SHP77 (cell line): ENCODE measurements at places on chromosomes 6 and 20.
A peak's percentile ranks its signal among the peaks of the same experiment; 100 is the strongest.

DNA sequence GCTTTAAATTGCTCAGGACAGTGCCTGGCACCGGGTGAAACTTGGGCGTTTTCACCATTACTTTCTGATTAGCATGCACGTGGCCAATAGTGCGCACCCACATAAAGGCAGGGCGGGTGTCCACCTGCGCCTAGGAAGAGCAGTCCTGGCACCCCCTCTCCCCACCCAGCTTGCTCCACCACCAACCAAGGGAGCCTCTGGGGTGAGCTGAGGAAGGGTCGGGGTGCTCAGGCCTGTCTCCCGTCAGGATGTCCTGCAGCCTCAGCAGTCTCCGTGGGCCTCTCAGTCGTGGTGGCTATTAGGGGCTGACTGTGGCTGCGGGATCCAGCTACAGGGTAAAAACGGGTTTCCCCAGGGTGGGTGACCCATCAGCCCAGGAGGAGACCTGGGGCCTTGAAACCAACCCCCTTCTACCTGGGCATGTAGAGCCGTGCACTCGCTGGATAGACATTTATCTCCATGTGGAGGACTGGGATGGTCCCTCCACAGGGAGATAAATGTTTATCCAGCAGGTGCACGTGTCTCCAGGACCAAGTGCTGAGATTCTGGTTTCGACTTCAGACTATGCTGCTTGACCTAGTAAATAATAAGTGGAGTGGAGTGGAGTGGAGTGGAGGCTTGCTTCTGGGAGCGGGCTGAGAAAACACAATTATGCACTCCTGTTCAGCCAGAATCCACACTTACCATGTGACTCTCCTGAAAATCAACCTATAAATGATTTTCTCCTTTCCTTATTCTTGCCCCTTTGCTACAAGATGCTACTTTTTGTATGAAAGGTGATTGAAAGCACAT is 91.1 kb downstream of the ZDHHC14 start:
- no peak for DNase-seq

- peak; percentile 42 for DNase-seq
Measured at GRCh38 chr6:169905041-169905807, 153.8 kb downstream of the ERMARD start.

- DNase-seq = peak; percentile 7
Measured at GRCh38 chr6:2197177-2197671, 48.2 kb downstream of the GMDS start.

DNA sequence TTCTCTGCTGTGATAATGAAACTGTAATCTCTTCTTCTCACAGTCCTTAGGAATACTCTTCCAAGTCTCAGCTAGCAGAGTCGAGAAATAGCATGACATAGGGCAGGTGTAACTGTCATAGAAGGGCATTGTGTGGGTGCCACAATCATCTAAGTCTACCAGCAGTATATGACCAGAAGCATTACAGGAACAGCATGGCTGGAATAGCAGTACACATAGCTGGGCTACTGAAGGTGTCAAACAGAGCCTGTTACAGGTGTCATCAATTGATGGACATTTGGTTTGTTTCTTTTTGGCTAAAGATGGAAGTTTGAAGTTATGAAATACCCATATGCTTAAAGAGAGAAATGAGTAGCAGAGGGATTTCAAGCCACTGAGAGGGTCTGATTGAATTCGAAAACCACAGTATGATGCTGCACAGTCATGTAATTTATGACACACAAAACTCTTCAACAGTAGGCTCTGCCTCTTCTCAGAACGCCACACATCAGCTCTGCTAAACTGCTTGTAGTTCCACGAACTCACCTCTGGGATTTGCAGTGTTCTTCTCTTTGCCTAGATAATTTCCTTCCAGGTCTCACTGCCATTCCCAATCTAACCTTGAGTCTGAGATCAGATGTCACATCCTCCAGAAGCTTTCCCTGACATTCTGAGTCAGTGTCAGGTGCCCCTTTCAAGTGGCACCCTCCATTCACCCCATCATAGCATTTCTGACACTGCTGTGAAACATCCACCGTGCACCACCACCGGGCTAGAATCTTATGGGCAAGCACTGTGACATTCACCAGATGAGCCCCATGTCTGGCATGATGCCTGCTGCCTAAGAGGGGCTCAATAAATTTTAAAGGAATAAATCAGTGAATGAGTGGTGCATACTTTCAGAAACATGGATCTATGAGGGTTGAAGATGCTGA is 151.0 kb downstream of the ADAT2 start:
- DNase-seq = no peak

GRCh38 chr20:49672096-49672664 is 41.5 kb downstream of the B4GALT5 start:
- DNase-seq = no peak

GRCh38 chr6:142702501-142703460 is 242.2 kb downstream of the HIVEP2 start:
- no peak for DNase-seq

DNA sequence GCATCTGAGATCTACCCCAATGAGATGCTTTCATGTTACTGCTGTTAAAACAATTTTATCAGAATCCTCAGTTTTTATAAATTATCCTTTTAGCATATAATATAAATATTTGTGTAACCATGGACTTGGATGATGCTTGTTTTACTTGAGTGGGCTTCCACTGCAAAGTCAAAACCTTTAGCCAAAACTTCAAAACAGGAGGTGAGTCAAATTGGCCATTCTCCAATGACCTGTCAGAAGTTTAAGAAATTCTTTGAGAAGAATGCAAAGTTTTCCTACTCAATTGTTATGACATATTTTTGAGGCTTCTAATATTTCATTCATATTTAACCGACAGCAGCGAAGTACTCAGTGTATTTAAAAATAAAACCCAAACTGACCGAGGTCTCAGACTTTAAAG is 507.9 kb downstream of the EYS start:
- DNase-seq = no peak

DNA sequence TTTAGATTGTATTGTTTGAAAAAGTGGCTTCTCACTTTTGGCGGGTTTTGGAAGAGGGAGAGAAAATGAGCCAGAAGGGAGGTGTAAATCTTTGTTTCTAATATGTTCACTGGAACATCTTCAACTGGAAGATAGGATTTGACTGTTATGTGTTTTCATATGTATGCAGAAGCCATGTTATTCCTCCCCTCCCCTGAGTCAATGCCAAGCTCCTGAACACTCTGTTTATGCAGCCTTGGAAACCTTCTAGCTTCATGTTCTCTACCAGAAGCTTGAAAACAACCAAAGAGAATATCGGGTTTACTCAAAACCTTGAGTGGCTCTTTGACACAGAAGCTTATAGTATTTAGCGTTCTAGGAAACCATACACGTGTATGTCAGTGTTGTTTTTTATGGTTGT is 279.1 kb downstream of the PRL start:
- no peak for DNase-seq

DNA sequence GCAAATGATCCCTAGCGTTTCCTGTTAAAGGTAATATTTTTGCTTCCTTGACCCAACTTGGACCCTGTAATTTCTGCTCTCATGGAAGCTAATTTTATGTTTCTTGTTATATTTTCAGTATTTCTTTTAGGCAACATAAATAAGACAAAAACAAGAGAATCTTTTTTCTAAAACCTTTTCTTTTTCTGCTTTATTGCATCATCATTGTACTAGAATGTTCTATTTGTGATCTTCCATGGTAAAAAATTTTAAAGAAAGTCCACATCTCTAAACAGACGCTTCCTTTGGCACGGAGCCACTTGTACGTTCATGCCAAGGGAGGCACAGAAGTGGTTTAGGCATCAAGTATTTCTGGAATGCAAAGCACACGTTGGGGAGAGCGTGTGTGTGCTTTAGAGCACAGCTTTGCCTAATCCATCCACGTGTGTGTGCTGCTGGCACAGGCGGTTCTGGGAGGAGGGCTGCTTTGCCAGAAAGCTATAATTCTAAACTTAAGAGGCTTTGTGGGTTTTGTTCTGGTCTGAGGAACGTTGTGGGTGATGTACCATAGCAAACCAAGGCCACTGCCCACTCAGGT is 98.3 kb downstream of the SASH1 start:
- peak; percentile 57 for DNase-seq

DNA sequence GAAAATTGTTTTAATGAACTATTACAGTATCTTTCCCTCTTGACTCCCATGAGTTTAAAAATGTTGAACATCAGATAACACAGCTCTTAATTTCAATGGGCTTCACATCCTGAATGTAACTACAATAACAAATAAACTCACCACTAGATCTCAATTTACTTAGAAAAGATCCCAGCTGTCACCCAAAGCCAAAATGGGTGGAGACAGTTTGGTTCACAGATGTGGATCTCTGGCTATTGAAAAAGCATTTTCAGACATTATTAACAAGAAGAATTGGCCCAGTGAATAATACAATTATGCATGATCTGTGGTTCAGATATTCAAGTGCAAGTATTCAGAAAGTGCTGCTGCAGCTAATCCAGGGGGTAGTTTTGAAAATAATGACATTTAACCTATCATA is 184.7 kb upstream of the RALGAPA2 start:
- no peak for DNase-seq

DNA sequence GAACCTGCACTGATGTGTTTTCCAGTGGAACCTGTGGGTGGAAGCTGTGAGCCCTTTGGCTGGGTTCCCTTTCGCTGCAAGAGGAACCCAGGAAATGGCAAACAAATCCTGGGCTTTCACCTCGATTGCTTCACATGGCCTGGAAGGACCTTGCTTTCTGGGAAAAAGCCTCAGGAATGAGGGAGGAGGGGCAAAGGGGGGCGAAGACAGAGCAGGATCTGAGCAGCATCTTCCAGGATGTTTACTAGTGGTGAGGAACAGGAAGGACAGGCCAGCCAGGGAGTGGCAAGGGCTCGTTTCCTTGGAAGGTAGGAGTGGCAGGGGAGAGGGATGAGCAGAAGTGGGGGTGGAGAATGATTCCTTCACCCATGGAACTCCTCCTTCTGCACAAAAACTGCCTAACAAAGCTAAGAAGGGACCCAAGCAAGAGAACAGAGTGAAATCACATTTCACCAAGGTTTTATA is 5.9 kb downstream of the SLC2A10 start:
- DNase-seq = no peak

DNA sequence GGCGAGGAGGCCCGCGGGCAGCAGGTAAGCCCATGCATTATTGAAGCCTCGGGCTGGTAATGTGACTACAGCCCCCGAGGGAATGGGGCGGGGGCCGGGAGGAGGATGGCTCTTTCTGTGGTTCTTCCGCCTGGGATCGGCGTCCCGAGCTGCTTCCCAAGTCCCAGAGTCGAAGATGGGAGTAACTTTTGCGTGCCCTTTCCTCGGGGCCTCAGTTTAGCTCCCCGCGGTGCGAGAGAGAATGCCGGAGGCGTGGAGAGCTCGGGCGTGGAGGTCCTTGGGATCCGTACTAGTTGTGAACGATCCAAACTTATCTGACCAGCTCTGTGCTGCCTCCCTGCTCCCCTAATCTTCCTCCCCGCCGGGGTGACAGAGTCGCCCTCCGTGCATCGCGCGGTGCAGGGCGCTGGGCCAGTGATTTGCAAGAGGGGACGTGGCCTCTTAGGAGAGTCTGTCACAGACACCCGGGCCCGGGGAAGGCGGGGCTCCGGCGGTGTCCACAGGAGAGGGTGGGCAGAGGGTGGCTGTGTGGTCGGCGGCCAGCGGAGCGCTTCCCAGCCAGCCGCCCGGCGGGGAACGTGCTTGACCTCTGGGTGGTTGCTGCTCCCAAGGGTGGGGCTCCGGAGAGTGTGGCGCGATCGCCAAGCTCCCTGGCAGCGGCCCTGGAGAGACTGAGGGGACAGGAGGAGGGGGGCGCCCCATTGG is 815 bp downstream of the UTRN start:
- DNase-seq = no peak

DNA sequence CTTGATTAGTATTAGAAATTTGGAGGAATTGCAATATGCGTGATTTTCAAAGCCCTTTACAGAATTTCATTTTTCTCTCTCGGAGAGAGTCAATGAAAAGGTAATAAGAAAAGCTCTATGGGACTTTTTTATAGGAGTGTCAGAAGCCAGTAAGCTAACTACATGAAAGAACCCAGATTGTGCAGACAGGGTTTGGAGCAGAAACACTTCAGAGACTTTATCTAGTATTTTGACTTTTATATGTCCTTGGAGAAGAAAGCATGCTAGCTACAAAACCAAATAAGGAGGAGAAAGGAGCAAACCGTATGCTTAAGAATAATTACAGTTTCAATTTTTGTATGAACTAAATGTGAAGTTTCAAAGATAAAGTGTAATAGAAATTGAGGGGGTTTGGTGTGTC is 141.7 kb downstream of the C6orf58 start:
- no peak for DNase-seq

DNA sequence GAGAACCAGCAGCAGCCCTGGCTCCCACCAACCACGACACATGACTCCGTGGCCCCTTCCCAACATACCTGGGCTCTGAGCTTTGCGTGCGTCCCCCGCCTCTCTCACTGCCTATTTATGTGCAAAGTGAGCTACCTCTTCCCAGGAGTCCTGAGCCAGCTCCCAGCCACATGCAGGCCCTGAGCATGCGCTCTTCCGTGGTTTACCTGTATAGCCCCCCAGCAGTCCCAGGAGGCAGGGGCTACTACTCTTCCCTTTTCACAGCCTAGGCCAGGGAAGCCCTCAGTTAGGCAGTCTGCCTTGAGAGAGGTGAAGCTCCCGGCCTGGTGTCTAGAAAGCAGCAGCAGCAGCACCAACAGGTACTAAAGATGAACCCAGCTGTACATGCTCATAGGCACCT is 114.8 kb upstream of the CDYL start:
- no peak for DNase-seq

GRCh38 chr6:63114610-63115211 is 96.6 kb upstream of the FKBP1C start:
- no peak for DNase-seq

DNA sequence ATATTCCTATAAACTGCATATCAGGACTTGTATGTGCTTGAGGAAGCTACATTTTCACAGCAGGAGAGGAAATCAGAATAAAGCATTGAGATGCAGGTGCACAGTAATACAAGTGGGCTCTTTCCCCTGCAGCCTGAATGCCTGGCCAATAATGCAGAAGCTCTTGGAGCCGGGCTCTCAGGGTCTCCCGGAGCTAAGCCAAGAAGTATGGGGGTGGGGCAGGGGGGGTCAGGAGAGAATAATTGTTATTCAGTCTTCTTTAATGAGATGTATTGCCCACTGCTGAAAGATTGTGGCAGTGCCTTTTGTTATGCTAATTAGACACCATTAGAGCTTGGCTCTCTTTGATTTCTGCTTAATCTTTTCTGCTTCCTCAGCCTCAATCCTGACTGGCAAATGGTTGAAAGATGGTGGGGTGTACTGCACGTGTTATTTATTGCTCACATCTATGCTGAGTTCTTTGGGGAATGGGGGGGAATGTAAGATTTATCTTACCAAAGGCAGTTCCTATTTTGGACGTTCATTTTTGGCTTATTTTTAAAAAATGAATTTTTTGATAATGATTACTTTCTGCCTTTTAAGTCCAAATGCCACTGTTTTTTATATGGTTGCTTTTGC is 407.6 kb upstream of the SOX4 start:
- DNase-seq = no peak

- no peak for DNase-seq
Measured at GRCh38 chr6:170062915-170063241, 228.0 kb downstream of the DLL1 start.

- DNase-seq = no peak
Measured at GRCh38 chr20:57536771-57537724, 12.1 kb upstream of the CTCFL start.

GRCh38 chr20:62131560-62132320 is 9.5 kb downstream of the LSM14B start:
- no peak for DNase-seq

GRCh38 chr6:126302191-126302590 is 37.7 kb upstream of the CENPW start:
- no peak for DNase-seq

- DNase-seq = no peak
Measured at GRCh38 chr6:61711849-61712248, 574.2 kb downstream of the KHDRBS2 start.

GRCh38 chr20:23187751-23188150 is 101.6 kb upstream of the CD93 start:
- peak; percentile 94 for DNase-seq
